NCI-H526 treated with DMSO at 0.1 percent for 48 hours (cell line): ENCODE measurements at places on chromosomes 5 and 9.

DNA sequence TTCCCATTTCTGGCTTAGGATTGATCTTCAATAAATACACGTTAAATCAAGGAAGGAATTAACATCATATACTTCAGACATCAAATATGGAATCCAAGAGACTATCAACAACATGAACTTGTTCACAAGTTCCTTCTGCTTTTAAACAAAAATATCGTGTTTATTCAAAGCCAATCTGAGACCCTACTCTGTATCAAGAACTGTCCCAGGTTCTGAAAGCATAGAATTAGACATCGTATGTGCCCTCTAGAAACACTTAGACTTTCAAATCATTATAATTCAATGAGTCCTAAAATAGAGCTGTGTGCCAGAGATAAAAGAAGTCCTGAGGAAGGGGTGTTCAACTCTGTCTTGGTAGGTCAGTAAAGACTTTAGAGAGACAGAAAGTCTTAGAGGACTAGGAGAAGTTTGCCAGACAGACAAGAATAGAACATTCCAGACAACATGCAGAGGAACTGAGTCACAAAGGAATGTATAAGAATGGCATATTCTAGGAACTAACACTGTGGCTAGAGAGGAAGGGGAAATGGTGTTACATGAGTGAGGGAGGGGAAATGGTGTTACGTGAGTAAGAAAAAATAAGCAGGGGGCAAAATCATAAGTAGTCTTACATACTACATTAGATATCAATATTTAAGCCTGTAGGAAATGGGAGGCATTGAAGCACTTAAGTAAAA is 2.9 kb downstream of the TPD52L3 start:
- no peak for DNase-seq

- DNase-seq: no peak
Observed at GRCh38 chr9:133421615-133422542, at the start of gene ADAMTS13. ADAMTS13 (plus strand) TSS chr9:133422367; CDS start chr9:133422444, 77 bp downstream.

DNA sequence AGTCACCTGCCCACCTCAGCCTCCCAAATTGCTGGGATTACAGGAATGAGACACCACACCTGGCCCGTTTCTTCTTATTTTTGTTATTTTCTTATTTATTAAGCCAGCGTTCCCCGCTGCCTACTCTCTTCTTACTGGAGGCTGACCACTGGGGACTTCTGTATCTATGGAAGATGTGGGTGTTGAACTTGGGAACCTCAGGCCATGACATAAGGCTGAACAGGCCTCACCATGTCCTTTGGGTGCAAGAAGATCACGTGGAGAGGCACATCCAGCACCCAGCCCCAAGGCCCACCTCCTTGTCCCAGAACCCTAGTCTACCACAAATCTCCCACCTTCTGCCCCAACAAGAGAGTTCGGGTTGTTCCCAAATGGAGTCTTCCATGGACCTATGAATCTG is 59.4 kb upstream of the NEK6 start:
- no peak for DNase-seq

- no peak for DNase-seq
Observed at GRCh38 chr9:84794981-84795637, 125.6 kb downstream of the NTRK2 start.

GRCh38 chr5:1542781-1543180 is 19.0 kb upstream of the LPCAT1 start:
- no peak for DNase-seq

DNA sequence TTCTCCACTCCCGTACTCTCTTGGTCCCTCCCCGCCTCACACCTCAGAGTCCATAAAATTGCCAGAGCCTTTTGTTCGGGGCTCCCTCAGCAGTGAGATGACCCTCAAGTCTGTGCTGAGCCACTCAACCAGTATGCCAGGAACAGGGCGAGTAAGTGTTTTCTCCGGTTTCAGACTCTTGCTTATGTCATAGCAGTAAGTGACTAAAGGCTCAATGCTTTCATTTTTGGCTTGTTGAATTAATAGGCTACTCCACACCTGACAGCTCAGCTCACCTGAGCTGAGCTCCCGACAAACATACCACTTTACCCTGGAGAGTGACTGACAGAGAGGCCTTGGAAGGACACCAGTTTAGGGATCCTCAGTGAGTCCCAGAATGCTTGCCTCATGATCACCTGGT is 30.5 kb downstream of the PCSK1 start:
- no peak for DNase-seq

DNA sequence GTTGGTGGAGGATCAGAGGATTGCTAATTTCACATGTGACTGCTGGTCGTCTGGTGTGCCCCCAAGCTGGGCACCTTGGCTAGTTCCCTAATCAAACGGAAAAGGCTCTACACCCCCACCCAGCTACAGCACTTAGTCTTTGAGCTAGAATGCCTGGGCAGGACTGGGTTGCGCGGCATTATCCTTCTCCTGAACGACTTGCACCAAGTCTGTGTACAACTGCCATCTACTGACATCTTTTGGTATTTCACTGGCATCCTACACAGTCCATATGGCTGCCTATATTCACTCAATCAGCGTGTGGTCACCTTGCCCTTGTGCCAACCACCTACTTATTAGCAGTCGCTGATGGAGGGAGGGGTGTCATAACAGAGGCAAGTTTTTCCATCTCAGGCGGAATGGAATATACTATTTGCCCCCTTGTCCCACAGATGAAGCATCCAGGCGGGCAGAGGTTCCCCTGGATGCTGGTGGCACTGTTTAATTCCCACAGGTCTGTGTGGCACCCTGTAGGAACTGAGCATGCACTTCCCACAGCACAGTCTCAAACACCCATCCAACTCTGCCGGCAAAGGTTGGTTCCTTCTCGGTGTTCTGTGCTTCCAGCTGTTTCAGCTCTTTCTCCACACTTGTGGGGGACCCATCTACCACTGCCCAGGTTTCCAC is 150.1 kb downstream of the OSTF1 start:
- peak; percentile 35 for DNase-seq
